ENCODE measurements at places on chromosomes 2 and 18.
A peak's percentile ranks its signal among the peaks of the same experiment; 100 is the strongest.

DNA sequence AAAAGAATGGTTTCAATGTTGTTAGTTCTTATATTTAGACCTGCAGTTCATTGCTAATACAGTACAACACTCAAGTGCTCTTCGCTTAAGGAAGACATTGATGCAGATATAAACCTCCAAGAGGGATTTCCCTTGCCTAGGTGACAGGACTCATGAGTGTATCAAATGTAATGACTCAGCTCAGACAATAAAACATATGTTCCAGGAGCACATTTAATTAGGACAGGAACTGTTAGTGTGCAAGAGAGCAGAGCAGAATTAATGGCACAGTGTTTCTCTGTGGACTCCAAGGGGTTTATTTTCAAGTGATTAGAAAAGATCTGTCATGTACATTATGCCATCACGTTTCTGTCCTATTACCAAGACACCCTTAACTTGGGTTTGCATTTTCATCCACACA, 375.0 kb downstream of the LRRTM4 start:
- DNase-seq, result no peak

- no peak for DNase-seq
Observed at GRCh38 chr18:13989199-13989598, 73.9 kb upstream of the MC2R start.

GRCh38 chr18:22143347-22144340, 25.7 kb upstream of the GATA6 start:
- DNase-seq, result no peak

DNA sequence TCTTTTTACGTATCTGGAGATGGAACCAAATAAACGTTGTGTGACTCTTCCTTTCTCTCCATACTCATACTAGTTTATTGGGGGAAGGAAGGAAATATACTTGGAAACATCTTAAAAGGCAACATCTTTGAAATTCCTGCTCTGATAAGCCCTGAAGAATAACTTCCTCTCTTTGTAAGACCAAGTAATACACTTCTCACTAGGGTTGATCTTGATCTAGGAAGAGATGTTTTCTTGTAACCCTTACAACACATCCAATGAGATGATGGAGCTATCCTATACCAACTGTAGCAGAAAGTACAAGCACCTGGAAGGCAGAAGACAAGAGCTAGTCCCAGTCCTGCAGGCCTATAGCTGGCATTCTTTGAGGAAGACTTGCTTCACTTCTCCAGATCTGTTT, 2.0 kb downstream of the ANKRD44 start:
- no peak for DNase-seq

- DNase-seq, result no peak
Observed at GRCh38 chr2:172671501-172671900, 64.1 kb upstream of the RAPGEF4 start.

GRCh38 chr18:33444709-33445108, 4.2 kb upstream of the CCDC178 start:
- DNase-seq, result no peak

DNA sequence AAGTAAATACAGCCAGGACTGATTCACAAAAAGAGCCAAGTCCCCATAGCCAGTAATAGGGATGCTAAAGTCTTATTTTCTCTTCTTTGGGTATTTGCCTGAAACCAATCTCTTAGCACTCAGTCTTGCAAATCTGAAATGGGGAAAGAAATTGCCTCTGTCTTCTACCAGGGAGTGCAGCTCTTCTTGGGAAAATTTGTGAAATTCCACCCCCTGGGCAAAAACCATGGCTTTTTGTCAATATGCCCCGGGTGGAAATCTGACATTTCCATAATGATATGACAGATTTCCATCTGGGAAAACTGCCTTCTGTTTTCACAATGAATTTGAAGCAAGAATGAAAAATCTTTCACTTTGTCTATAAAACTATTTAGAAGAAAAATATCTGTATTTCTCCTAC, 628.1 kb downstream of the BCL11A start:
- DNase-seq, result no peak

DNA sequence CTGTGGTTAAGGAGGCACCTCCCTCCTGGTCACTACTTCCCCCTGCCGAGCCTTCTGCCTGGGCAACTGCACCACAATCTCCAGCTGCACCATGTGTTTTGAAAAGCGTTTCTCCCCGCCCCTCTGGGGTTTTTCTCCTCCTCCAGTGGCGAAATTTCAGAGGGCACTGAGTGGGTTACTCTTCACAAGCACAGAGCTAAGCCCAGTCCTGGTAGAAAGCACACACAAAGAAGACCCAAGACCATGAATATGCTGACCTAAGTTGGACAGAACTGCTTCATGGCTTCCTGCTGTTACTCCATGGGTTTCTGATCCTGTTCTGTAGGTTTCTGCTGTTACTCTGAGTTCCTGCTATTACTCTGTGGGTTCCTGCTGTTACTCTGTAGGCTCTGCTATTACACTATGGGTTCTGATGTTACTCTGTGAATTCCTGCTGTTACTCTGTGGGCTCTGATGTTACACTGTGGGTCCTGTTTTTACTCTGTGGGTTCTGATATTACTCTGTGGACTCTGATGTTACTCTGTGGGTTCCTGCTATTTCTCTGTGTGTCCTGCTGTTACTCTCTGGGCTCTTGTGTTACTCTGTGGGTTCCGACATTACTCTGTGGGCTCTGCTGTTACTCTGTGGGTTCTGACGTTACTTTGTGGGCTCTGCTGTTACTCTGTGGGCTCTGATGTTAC, 216.6 kb downstream of the RTP5 start:
- DNase-seq, result no peak

DNA sequence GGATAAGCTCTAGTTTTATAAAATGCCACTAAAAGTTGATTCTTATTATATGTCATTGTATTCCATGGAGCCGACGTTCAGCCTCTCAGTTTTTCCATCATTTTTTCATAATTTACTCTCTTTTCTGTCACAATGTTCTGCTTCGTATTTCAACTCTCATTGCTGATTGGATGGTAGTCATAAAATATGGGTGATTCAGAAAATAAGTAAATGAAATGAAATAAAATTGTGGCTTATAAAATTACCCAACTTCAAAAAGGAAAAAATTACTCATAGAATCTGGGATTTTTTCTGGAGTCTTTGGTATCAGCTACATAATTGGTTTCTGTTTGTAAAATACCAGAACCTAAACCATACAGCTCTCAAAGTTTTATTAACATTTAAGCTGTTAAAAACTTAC, 139.7 kb upstream of the ITGA4 start:
- no peak for DNase-seq

DNA sequence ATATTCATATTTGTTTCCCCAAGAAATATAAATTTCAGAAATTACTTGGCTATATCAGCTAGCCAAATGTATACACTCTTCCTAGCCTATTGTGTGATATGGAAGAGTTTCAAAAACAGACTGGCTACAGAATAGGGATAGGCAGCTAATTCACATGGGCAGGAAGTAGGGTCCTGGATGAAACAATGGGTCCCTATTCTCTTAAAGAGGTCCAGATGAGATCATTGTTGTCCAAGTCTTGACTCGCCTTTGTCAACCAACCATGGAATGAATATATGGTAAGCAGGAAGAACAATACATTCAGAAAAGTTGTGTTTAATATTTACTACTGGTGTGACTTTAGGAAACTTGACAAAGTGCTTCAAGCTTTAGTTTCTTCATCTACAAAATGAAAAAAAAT, 319.9 kb downstream of the NBAS start:
- no peak for DNase-seq

DNA sequence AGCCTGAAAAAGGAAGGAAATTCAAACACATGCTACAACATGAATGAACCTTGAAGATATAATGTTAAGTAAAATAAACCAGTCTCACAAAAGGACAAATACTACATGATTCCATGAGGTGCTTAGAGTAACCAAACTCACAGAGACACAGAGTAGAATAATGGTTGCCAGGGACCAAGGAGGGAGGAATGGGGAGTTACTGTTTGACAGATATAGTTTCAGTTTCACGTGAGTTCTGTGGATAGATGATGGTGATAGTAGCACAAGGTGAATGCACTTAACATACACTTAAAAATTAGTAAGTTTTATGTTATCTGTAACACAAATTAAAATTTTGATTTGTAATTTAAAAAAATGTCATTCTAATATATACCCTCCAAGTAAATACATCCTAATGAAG, 106.9 kb upstream of the ACVR1C start:
- no peak for DNase-seq

- no peak for DNase-seq
Observed at GRCh38 chr2:5736050-5736449, 43.9 kb downstream of the SOX11 start.

DNA sequence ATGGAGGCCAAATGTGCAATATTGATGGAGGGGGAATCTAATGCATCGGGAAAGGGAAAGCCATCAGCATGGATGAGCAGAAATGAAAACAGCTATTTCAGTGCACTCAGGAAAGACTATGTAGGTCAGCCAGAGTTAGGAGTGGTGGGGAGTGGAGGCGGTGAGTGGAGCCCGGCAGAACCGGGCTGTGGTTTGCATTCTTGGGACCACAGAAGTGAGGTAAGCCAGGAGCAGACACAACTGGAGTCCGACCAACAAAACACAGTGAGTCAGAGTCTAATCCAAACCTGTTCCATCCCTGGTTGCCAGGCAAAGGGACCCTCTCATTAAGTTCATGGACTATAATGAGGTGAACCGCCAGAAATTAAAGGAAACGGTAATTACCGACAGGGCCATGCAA, 61.1 kb upstream of the RAB12 start:
- no peak for DNase-seq

DNA sequence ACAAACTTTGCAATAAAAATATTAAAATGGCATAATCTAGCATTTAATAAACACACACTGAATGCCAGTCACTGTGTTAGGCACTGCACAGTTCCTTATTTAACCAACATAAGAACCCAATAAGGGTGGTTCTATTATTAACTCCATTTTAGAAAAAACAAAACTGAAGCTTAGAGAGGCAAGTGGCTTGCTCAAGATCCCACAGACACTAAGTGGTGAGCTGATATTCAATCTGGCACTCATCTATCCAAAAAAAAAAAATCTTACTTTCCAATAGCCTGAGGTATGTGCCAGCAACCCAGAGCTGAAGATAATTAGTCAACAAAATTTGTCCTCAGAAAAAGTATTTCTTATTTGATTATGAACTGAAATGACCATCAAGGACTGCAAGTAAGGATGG, 799 bp downstream of the CYTIP start:
- no peak for DNase-seq

- no peak for DNase-seq
Observed at GRCh38 chr2:62662554-62662953, 43.0 kb upstream of the EHBP1 start.

- DNase-seq, result peak; percentile 93
Observed at GRCh38 chr2:64606479-64607363, 47.0 kb downstream of the SERTAD2 start.

DNA sequence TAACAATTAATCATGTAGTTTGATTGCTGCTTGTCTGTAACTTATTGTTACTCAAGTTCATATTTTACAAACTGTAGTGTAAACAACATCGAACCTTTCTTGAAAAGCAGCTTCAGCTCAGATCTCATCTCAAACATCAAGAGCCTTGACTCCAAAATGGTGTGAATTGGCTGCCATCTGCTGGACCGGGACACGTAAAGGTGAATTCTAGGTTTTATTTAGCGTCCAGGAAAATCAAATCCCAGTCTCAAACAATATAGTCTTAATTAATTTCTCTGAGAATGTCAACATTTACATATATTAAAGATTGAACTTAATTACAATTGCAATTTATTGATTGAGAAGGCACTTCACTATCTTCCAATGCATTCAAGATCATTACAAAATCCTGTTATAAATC, 453.0 kb downstream of the GALR1 start:
- no peak for DNase-seq

GRCh38 chr2:124535816-124536215, 510.7 kb downstream of the CNTNAP5 start:
- DNase-seq, result no peak

DNA sequence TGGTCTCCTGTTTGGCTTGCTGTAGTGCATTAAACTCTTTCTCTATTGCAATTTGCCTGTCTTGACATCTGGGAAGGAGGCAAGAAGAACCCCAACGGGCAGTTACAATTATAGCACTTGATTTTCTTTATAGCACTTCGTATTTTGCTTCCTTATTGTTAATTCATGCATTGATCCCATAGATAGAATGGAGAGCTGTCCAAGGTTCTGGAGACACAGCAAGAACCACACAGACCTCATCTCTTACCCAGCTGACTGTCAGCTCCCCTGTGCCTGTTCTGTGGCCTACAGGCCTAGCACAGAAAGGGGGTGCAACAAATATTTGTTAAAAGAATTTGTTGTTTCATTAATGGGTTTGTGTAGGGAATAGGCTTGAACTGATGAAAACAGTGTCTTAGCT, 194.3 kb downstream of the GALNT1 start:
- no peak for DNase-seq

- DNase-seq, result no peak
Observed at GRCh38 chr2:37894047-37894446, 31.0 kb upstream of the RMDN2 start.

DNA sequence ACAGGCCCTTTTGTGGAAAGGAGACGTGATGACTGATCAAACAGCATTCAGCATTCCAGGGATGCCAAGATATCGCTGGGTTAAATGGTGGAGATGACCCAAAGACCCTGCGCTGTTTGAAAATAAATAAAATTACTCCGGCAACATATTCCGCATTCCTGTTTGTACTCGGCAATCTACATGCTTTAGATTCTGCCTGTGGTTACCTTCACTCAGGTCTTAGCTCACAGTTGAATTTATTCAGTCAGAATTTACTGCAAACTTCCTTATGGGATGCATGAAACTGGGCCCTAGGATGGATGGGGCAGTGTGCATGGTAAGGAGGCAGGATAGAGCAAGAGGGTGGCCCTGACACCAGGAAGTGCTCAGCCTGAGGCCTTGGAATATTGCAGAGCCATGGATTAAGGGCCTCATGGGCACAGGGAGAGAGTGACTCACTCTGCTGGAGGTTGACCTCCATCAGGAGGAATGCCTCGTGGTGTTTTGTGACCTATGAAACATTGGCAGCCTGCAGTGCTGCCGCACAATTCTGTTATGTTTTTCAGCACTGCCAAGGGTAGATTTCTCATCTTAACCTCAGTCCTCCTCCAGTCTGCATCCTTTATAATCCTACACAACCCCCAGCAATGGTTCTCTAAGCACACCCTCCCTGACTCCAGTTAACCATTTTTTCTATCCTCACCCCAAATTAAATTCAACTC, 321.4 kb downstream of the IRS1 start:
- DNase-seq, result no peak

GRCh38 chr18:53771664-53772063, 452.8 kb downstream of the MBD2 start:
- no peak for DNase-seq
